ENCODE measurements at places on chromosomes 2 and 18.

GRCh38 chr2:73851274-73851673 lies 22.5 kb downstream of the STAMBP start:
- no peak for DNase-seq

DNA sequence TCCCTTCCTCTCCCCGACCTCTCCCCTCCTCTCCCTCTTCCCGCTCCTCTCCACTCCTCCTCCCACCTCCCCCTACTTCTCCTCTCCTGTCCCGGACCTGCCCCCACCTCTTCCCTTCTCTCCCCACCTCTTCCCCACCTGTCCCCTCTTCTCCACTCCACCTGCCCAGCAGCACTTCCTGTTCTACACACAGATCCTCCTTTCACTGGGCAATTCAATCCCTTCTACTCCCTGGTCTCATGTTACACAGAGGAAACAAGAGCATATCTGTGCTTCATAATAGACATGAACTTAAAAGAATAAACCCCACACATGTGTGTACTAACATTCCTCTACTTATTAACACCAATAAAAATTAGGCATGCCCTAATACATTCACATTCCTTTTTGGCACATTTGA lies 34.8 kb downstream of the TIMM21 start:
- DNase-seq = no peak

- DNase-seq = no peak
Measured at GRCh38 chr2:203997481-203997880, 60.9 kb downstream of the ICOS start.

GRCh38 chr2:128347171-128347558 lies 28.5 kb upstream of the HS6ST1 start:
- DNase-seq = no peak

GRCh38 chr2:235493402-235493774 lies 455 bp upstream of the AGAP1 start:
- DNase-seq = no peak

- DNase-seq = no peak
Measured at GRCh38 chr2:144834363-144834762, 314.4 kb upstream of the ZEB2 start.

DNA sequence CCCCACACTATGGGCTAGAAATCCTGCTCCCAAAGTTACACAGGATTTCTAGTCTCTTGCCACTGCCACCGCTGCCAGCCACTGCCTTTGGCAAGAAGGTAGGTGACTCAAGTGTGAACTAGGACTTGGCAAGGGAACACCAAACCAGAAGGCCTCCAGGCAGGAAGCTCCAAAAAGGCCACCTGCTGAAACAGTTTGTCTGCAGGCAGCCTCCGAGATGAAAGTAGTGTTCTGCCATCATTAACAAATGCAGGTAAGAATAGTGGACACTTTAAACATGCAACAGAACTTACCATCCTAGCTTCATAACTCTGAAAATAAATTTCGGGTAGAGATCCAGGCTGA lies 3.9 kb downstream of the ANKRD44 start:
- DNase-seq = no peak

GRCh38 chr2:231161252-231161839 lies 36.5 kb upstream of the HTR2B start:
- DNase-seq = no peak

DNA sequence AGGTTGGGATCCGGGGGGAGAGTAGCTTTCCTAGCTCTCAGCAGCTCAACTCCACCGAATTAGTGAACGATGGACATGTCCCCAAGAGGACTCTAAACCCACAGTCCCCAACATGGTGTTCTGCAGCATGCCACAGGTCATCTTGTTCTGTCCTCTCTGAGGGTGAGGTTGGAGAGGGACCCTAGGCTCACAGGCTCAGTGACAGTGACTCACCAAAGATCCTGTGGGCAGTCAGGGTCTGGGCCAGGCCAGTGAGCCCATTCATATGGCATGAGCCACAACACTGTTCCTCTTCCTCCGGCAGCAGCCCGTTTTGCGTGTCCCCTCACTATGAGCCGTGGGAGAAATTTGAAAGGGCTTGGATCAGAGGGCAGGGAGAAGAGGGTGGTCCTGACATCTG lies 2.8 kb upstream of the SLC20A1 start:
- DNase-seq = no peak

DNA sequence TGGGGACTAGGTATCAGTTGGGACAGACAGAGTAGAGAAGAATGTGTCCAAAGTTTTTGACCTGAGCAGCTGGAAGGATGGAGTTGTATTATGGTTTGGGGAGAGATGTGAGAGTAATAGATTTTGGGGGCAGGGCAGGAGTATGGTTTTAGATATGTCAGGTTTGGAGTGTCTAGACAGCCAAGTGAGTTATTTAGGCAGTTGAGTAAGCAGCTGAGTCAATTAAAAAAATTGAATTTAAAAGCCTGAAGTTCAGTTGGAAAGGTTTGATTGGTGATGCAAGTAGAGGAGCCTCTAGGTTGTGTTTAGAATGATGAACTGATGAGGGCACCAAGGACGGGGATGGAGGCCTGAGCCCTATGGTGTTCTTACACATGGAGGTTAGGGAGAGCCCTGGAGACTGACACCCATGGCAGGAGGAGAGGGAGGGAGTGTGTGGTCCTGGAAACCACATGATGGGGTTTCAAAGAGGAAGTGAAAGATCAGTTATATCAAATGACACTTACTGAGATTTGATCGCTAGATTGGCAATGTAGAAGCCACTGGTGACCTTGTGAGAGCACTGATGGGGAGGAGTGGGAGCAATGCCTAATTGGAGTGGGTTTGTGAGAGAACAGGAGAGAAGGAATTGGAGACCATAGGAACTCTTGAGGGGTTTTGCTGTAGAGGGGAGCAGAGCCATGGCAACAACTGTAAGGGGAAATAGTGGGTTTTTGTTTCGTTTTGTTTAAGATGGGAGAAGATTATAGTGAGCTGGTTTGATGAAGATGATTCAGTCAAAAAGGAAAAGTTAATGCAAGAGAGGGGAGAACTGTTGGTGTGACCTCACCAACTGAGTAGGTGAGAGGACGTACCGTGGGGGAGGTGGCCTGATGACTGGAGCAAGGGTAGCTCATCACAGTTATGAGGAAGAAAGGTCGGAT lies 10.3 kb downstream of the ITGA6 start:
- no peak for DNase-seq

DNA sequence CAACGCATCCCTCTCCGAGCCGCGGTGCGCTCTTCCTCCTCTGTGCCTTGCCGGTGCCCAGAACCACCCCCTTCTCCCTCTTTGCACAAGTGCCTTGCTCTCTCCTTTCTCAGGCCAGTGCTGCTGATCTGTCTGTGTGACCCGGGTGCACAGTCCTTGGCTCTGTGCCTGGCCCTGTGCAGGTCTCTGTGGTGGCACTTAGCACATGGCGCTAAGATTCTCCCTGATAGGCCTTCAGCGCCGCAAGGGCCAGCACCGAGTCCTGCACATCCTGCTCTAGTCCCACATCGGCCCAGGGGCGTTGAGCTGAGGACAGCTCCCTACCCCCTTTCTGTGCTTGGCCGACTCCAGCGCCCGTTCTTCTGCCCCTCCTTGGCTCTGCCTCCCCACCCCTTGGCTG lies 136.1 kb downstream of the NEDD4L start:
- DNase-seq = no peak

GRCh38 chr2:38120264-38120592 lies 44.3 kb upstream of the CYP1B1 start:
- no peak for DNase-seq

DNA sequence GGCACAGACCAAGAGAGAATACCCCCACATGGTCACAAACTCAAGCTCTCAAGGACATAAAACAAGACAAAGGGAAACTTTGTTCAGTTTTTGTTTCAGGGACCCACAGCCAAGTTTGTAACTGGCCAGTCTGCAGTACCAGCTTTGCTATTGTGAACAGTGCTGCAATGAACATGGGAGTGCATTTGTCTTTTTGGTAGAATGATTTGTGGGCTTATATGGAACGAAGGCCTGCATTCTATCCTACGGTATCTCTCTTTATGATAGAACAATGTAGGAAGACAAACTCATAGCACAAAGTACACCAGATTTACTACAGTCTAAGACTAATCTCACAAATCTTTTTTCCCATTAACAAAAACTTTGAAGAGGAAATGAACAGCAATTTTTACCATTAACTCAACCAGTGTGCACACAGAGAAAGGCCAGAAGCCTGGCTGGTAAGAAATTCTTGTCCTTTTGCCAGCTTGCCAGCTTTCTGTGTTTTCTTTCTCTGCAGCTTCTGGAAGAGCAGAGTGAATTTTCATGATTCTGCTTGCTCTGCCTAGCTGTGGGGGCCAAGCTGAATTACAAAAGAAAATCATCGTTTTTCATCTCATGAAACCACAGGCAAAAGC lies 37.1 kb upstream of the FEZ2 start:
- DNase-seq = no peak

DNA sequence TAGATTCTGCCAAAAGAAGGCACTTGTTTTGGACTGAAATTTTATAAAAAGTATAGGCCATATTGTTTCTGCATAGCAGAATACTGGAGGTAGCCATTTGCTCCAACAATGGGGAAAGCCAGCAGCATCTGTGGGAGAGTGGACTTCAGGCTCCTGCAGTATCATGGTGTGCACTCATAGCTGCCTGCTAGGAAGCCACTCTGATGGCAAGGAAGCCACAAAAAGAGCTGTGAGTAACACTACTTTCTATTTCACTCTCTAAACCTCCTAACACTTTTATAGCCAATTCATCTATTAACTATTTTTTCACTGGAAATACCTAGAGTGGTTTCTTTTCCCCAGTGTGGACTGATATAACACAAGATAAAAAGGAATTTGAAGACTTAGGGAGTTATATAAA lies 144.4 kb upstream of the KCNJ3 start:
- DNase-seq = no peak

GRCh38 chr2:9398881-9399780 lies 24.2 kb downstream of the ITGB1BP1 start:
- no peak for DNase-seq

- no peak for DNase-seq
Measured at GRCh38 chr18:78641689-78642231, 337.9 kb upstream of the SALL3 start.

DNA sequence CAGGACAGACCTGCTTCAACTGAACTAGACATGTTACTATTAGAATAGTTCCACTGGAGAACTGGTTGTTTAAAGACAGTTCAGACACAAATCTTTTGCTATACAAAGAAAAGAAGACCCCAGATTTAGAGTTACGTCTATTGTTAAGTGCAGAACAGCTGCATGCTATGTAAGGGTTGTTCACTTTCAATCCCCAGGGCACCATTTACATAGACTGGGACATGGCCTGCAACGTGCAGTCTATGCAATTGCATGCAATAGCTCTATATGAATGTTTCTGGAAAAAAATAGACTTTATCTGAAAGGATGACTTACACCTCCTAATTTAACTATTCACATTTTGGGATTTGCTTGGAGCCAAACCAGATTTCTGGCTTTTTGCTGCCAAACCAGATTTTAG lies 36.1 kb upstream of the DPP10 start:
- no peak for DNase-seq

DNA sequence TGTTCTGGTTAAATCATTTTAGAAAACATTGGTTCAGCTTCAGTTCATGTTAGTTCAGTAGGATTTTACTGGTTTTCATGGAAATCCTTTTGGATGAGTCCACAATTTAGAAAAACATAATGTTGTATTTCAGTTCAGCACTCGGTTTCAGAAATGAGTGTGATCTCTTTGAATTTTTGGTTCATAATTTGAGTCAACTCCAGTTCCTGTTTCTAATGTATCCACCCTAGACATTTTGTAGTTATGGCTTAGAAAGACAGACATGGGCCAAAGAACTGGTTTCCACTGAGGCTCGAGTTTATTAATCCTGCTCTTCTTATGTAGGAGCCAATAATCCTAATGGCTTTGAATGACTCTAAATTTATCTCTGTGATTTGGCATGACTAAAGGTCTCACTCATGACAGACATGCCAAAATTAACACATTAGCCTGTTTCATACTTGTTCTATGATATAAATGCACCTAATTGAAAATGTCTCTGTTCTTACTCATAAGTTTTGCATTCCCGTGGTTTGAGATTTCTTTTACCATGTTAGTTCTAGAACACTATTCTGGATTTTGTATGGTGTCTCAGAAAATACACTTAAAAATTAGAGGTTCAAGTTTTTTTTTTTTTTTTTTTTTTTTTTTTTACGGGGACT lies 82.3 kb upstream of the SPRED2 start:
- DNase-seq = no peak

GRCh38 chr2:226683944-226684562 lies 115.6 kb downstream of the IRS1 start:
- no peak for DNase-seq

GRCh38 chr2:234533626-234534025 lies 36.7 kb upstream of the ARL4C start:
- no peak for DNase-seq

DNA sequence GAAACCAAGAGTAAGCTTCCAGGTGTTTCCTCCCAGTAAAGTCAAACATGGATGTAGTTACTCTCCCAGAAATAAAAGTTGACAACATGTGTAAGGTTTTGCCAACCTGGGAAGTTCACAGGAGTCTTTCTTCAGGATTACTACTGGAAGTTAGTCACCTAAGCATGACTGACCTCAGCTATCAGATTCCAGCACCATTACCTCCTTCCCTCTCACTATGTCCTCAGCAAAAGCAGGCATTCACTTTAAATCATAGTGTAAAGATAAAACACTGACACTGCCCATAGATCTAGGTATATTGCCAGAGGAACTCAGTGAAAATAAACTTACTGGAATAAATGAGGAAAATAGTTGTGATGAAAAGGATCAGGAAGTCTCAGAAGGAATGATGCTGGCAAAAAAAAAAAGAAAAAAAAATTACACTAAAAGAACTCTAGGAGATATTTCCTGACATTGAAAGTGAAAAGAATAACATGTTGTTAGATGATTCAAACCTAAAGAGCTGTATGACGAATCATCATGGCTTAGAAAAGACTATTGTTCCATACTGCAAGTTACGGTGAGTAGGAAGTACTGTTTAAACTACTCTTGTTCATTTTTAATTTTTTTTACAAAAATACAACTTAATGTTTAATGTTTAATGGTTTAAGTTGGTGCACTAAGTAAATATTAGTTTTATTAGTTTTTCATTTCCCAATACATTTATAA lies 484.5 kb upstream of the ZNF804A start:
- no peak for DNase-seq

GRCh38 chr2:233223059-233223894 lies 28.2 kb upstream of the ATG16L1 start:
- no peak for DNase-seq

DNA sequence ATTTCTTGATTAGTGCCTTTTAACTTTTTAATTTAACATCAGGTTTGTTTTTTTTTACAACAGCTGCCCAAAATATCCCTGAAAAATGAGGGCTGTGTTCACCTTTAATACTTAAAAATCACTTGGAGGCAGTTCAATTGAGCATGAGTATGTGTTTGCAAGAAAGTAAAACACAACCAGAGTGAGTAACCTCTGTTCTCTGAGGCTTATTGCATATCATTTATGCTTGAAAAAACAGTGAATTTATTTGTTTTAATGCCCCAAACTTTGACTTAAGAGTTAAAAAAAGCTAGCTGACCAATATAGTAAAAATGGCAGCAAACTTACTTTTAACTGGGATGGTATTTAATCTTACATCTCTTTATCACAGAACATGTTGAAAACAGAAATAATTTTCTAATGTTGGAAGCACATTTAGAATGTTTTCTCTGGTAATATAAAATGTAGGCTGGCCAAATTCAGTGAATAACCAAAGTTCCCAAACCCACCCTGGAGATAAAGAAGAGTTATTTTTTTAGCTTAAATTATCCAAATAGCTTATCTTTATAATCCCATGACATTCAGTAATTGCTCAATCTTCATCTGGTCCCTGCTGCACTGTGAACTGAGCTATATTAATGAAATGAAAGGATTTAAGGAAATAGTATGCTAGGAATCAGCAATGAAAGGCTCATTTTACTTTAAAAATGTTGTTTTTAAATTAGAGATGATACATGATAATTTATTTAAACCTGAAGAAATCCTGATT lies 24.8 kb upstream of the EFEMP1 start:
- no peak for DNase-seq

- peak; percentile 40 for DNase-seq
Measured at GRCh38 chr2:111975053-111975552, 76.7 kb downstream of the MERTK start.

All from amniotic stem cell (primary cell).